ENCODE measurements at places on chromosomes 6 and 20.

- no peak for DNase-seq
Observed at GRCh38 chr20:13029687-13030375, 21.1 kb downstream of the SPTLC3 start.

DNA sequence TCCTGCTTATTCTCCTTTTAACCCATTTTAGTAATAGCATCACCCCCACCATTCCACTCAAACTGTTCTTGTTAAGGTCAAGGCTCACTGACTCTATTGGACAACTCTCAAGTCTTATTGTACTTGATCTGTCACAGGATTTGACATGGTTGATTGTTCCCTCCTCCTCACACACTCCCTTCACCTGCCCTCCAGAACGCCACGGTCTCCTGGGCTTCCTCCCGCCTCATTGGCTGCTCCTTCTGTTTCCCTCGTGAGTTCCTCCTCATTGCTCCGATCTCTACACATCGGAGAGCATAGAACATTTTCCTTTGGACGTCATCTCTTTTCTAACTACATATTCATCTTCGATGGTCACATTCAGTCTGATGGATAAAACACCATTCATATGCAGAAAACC, 55.1 kb downstream of the STMND1 start:
- DNase-seq, result no peak

DNA sequence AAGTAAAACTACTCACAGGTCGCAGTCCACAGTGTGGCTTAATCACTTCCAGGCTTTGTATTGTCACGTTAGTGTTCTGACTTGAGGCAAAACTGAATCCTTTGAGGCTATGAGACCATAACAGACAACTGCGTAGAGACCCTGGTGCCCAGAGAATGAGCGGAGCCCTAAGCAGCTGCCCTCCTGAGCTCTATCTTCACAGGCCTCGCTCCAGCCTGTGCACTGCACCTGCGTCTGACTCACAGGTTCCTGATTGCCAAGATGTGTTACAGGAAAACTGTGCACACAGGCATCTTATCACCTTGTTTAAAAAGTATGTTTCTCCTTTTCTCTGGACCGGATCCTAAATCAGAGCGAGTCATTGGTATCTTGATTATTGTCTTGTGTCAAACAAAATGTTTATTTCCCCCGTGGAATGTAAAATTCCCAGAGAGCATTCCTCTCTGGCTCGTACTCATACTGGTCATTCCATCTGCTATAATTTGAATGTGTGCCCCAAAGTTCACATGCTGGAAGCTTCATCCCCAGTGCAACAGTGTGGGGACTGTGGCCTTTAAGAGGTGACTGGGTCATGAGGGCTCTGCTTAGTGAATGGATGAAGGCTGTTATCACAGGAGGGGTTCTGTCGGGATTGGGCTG, 25.7 kb downstream of the PRR18 start:
- DNase-seq, result no peak

DNA sequence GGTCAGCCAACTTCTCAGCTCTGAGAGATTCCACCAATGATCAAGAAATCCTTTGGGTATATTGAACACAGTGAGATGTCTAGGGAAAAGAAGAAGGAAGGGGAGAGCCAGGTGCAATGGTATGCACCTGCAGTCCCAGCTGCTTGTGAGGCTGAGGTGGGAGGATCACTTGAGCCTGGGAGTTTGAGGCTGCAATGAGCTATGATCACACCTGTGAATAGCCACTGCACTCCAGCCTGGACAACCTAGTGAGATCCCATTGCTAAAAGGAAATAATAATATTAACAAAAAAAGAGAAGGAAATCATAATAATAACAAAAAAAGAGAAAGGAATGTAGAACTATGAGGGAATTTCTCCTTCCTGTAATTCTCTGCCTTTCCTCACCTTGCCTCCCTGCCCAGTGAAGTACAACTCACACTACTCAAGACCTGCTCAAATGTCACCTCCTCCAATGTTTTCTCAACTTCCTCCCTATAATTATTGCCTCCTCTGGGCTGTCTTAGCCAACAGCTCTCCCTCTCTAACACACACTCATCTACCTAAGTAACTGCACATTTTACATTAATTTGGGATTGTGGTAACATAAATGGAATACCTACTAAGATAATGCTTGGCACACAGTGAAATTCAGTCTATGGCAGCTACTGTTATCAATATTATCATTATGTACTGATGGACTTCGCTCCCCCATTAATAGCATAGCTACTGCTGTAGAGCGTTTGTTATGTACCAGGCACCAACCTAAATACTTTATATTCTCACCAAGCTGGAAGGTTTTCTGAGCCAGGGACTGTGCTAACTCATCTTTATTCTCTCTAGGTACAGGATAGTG, 103.6 kb downstream of the KIF13A start:
- DNase-seq, result no peak

GRCh38 chr20:54132612-54133433, 41.0 kb downstream of the CYP24A1 start:
- DNase-seq, result peak; percentile 85
